ENCODE measurements at places on chromosomes 11 and 22. TPM values are rescaled to one million over a fixed set of nuclear protein-coding genes. Genes with fewer than 3 reads are reported as not detected.

Gene DTX4
- total RNA-seq: 16.8 TPM

Gene APOBEC3A
- total RNA-seq: not detected

Gene FAM180B
- 1.2 TPM for total RNA-seq

Gene FBLN1
- 130 TPM for total RNA-seq

Gene PATE4
- total RNA-seq: not detected

Gene LYVE1
- total RNA-seq: 149 TPM

Gene RPLP2
- total RNA-seq: 454 TPM

Gene KDELR3
- 3.6 TPM for total RNA-seq

Gene PIK3C2A
- 87.5 TPM for total RNA-seq

Gene PVALB
- total RNA-seq: not detected

Gene C11orf16
- not detected for total RNA-seq

Gene RAB38
- 1.8 TPM for total RNA-seq

Gene POTEH
- total RNA-seq: not detected

Gene NCR3LG1
- 4.2 TPM for total RNA-seq

Gene HMOX1
- total RNA-seq: not detected

Gene LRRN4CL
- total RNA-seq: 20.0 TPM

Gene CALCA
- not detected for total RNA-seq

Gene TRIM49
- not detected for total RNA-seq

Gene ELMOD1
- not detected for total RNA-seq

All from stomach (tissue), 19 donors.